ENCODE measurements at places on chromosomes 3 and 15.

DNA sequence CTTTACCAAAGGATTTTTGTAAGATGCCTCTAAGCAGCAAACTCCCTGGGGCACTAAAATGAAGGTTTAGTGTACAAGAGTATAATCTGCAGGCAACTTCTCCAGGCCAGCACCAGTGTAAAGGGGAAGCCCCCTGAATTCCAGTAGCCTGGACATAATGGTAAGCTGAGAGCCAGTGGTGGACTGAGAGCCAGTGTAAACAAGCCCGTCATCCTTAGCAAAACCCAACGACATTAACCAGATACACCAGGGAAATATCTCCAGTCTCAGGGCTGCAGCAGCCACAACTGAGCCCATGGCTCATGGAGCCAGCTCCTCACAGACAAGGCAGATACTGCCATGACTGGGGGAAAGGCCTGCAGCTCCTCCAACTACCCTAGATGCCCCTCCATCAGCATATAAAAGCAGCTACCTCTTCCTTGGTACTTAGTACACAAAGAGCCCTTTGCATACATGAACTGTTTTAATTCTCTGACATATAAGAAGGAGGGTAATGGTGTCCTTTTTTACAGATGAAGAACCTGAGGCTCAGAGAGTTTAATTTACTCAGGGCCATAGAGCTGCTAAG lies 21.7 kb downstream of the PARP16 start:
- DNase-seq, result no peak

DNA sequence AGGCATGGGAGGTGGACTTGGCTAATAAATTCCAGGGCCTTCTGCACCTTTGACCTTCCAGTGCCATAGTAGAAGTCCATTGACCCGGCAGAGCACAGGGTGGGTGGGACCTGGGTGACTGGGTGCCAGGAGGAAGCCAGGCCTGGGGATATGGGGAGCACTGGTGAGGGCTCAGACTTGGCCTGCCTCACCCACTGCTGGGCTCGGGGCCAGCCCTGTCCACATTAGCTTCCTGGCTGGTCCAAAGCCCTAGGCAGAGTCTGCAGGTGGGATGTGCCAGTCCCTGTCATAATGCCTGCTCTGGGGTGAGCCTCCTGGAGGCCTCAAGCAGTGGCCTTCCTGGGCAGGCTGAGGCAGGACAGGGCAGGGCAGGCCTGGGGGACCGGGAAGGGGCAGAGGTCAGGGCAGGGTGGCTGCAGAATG lies 38.1 kb upstream of the CHRNB4 start:
- no peak for DNase-seq

GRCh38 chr3:43742920-43743319 lies 52.2 kb downstream of the ABHD5 start:
- DNase-seq, result no peak

- DNase-seq, result no peak
These were observed 50.8 kb downstream of the PCSK6 start for GRCh38 chr15:101438482-101439284.

- DNase-seq, result no peak
These were observed 126.8 kb upstream of the RASGRP1 start for GRCh38 chr15:38691377-38691776.

DNA sequence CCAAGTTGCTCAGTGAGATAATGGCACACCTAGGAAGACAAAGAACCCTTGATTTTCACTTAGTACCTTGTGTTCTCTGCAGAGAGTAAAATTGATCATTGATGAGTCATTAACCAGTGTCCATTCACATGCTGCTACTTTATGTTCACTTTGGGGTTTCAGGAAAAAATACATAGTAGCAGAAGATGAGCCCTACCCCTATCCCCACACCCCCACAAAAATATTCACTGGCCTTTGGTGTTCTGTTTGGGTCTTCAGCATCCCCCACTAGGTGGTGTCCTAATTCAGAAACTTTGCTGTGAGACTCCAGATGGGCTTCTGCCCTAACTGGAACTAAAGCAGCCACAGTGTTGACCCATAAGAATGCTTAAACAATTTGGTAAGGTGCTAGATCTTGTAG lies 178.8 kb downstream of the KLHL25 start:
- no peak for DNase-seq

GRCh38 chr3:157088601-157089454 lies 71.1 kb downstream of the CCNL1 start:
- DNase-seq, result peak; percentile 86

All from stimulated activated CD8-positive, alpha-beta memory T cell treated with anti-CD3 and anti-CD28 coated beads, Interleukin-15, amount 100 ng/mL, for 24 hours (primary cell).